ENCODE measurements at places on chromosomes 4 and X.

DNA sequence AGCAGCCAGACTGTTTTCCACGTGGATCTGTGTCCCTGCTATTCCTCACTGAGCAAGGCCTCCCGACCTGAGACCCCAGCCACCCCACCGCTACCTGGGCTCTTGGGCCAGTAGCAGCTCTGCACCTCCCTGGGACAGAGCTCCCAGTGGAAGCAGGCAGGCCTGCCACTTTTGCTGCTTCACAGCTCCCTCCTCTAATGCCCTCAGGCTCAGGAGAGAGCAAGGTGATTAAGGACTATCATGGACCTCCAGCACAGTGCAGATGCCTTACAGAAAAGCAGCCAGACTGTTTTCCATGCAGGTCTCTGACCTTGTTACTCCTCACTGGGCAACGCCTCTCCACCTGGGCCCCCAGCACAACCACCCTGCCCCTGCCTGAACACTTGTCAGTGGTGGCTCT lies 37.0 kb downstream of the AWAT2 start:
- DNase-seq, result no peak

DNA sequence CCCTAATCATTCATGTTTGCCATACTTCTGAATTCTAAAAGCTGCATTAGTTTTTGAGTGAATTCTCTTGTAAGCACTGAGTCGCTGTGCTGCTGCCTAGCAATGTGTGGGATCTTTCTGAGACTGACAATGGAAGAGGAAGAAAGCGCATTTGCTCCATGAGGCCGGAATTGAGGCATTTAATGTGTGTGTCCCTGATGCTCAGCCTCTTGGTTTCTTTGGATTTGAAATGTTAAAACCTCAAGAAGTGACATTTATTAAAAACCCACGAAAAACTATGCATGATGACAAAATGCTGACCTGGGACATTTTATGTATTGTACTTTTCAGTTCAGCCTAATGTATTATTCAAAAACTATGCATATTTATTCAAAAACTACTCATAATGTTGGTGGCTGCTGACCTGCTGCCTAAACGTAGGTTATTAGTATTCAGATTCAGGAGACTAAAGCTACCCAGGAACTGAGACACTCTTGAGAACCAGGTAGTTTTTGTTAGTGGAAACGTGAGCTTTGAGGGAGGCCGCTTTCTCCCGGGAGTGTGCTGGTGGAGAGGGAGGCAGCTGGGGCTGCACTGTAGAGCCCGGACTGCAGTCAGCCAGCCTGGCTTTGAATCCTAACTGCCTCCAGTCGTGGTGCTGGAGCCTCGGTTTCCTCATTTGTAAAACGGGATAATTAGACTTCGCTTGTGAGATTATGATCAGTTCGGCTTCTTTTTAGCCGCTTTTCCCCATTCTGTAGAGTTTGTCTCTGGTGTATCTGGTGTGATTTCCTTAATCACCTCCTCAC lies 11.3 kb downstream of the RGS12 start:
- DNase-seq, result no peak

- no peak for DNase-seq
These were observed 670.1 kb upstream of the LCORL start for GRCh38 chr4:18691431-18692200.

DNA sequence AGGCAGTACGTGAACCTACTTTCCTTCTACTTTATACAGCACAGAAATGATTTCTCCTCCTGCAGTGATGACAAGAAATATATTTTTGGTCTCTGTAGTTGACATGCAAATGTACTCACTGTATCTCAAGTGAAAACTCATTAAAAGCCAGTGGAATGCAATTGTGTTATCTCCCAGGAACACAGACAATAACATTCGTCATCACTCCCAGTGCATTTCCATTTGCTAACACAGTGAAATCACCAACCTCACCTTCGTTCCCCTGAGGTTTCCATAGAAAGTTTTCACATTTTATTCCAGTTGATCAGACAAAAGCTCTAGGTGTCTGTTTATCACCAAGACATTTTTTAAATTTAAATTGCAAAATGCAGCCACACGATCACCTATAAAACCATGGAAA lies 2.5 kb upstream of the SPANXD start:
- DNase-seq, result no peak

GRCh38 chr4:8778291-8778690 lies 93.3 kb downstream of the HMX1 start:
- DNase-seq, result no peak

GRCh38 chr4:139558235-139559088 lies 2.4 kb upstream of the SETD7 start:
- DNase-seq, result peak; percentile 2

- DNase-seq, result peak; percentile 37
These were observed 4.6 kb downstream of the MAGIX start for GRCh38 chrX:49166914-49167739.

GRCh38 chr4:158170691-158171561 lies 1.9 kb downstream of the GASK1B start:
- no peak for DNase-seq

GRCh38 chrX:9171841-9172463 lies 138.0 kb upstream of the FAM9B start:
- no peak for DNase-seq

- peak; percentile 40 for DNase-seq
These were observed 59.5 kb upstream of the NEIL3 start for GRCh38 chr4:177250056-177250696.

DNA sequence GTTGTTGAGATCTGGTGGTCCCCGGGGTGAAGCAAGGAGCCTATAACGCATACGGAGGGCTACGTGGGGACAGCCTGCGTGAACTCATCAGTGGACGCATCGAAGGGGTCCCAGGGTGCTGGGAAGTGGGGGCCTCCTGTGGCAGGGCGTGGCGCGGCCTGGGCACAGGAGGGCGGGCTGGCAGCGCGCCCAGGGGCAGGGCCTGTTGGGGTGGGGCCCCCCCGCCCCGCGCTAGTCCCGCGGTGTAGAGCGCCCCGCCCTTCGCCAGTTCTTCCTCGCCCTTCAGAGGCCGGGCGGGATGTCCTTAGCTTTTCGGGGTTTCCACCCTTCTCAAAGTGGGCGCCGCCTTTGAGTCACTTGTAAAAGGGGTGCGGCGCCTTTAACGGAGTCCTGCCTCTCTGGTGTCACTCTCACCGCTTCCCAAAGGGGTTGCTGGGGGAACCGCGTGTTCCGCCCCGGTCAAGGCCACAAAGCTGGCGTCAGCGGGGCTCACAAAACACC lies 632 bp downstream of the PLP2 start:
- DNase-seq, result peak; percentile 62

Data from NCI-H1092 (cell line).